ENCODE measurements at places on chromosomes 2 and 18. TPM values are rescaled to one million over a fixed set of nuclear protein-coding genes. Genes with fewer than 3 reads are reported as not detected.
A peak's percentile ranks its signal among the peaks of the same experiment; 100 is the strongest.

Gene NOTO
- not detected for total RNA-seq

Gene KCNF1
- not detected for total RNA-seq

Gene QPCT
- total RNA-seq = not detected

- no peak overlapping the region for H3K4me3 ChIP-seq
- DNase-seq = no peak
- no peak overlapping the region for H3K27ac ChIP-seq
- H3K36me3 ChIP-seq = no peaks in the 10 kb centered on the region
These were observed 493.8 kb downstream of the NRXN1 start for GRCh38 chr2:50538147-50538546.

- H3K4me1 ChIP-seq = no peaks in the 10 kb centered on the region
- H3K27me3 ChIP-seq = peaks cover 1% of the 10 kb centered on the region
- H3K27ac ChIP-seq = no peak overlapping the region
These were observed 4.9 kb downstream of the PDCD1 start for GRCh38 chr2:241853651-241854341.

DNA sequence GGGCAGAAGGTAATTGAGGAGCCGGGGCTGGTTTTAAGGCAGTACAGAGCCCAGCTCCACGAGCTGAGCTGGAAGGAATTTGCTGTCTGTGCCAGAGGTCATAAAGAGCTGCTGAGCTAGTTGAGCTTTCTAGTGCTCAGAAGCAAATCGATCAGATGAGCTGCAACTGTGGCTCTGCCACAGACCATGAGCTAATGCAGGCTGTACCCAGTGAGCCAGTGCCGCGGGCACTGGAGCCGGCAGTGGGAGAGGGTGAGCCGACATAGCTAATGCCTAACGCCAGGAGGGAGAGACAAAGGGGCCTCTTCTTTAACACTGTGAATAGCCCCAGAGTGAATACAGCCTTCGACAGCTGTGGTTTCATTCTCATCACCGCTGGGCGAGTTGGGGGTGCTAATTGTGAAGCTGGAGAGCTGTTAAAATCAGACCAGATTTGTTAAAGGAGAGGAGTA is 410.1 kb upstream of the TCF4 start:
- H3K36me3 ChIP-seq = no peaks in the 10 kb centered on the region
- H3K27me3 ChIP-seq = no peaks in the 10 kb centered on the region
- peak overlapping the region; percentile 73 for H3K4me3 ChIP-seq

DNA sequence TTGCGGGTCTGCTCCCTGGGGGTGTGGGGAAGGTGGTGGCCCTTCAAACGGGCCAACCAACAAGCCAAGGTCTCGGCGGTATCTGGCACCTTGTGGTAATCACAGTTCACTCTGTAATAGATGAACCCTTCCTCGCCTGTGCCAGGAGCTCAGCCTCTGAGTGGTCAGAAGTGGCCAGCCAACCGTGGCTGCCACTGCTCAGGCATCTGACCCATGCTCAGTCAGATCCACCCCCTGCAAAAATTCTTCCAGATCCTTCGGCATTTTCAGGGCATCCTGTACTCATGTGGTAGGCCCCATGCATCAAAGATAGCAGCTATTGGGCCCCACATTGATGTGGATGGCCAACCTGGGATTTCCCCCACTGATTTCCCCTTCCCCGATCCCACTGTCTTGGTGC is 39.6 kb upstream of the SERPINE2 start:
- no peak overlapping the region for H3K4me3 ChIP-seq
- no peak for DNase-seq
- no peaks in the 10 kb centered on the region for H3K4me1 ChIP-seq

Measured in osteocyte (in vitro differentiated cells).